ENCODE measurements at places on chromosomes 13 and 19.

GRCh38 chr19:1163934-1164683 lies 10.0 kb downstream of the SBNO2 start:
- DNase-seq: no peak

DNA sequence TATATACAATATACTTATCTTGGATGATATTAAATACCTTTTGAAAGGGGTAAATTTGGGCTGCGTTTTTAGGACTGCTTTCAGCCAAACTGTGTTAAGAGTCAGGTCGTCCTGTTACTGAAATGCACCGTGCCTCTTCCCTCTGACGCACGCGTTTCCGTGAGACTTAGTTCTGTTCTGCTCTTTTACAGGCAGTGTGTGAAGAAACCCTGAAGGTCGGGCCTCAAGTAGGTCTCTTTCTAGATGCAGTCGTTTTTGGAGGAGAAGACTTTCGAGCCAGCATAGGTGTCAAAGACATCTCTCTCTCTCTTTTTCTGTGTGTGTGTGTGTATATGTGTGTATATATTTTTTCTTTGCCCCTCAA lies 107.0 kb downstream of the ZIC5 start:
- no peak for DNase-seq

- peak; percentile 87 for DNase-seq
Observed at GRCh38 chr13:49859560-49859959, 67.1 kb upstream of the KPNA3 start.

DNA sequence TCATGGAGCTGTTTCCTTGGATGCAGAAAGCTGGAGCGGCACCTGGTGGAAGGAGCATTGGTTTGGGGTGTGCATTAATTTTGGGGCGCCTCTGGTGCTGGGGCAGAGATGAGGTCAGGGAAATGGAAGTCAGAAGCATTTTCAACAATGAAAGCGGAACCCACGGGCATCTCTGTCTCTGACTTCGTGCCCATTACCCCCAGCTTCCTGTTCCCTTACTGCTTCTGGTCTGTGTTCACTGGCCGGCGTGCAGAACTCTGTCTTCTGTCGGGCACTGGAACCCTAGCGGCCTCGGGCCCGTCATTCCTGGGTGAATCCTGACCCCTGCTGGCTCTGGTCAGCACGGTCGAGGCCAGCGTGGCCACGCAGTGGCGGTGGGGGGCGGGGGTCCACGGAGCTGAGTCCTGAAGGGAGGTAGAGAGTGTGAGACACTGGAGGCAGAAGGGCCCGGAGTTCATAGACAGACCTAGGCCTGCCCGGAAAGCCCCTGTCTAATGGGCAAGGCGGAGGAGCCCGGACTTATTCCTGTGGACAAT lies 7.9 kb upstream of the LINGO3 start:
- DNase-seq: no peak

GRCh38 chr13:65929436-65929835 lies 1300.7 kb downstream of the PCDH9 start:
- no peak for DNase-seq

- DNase-seq: no peak
Observed at GRCh38 chr19:33100894-33101644, 20.1 kb downstream of the GPATCH1 start.

- DNase-seq: no peak
Observed at GRCh38 chr13:50396001-50396400, 380.8 kb downstream of the KCNRG start.

DNA sequence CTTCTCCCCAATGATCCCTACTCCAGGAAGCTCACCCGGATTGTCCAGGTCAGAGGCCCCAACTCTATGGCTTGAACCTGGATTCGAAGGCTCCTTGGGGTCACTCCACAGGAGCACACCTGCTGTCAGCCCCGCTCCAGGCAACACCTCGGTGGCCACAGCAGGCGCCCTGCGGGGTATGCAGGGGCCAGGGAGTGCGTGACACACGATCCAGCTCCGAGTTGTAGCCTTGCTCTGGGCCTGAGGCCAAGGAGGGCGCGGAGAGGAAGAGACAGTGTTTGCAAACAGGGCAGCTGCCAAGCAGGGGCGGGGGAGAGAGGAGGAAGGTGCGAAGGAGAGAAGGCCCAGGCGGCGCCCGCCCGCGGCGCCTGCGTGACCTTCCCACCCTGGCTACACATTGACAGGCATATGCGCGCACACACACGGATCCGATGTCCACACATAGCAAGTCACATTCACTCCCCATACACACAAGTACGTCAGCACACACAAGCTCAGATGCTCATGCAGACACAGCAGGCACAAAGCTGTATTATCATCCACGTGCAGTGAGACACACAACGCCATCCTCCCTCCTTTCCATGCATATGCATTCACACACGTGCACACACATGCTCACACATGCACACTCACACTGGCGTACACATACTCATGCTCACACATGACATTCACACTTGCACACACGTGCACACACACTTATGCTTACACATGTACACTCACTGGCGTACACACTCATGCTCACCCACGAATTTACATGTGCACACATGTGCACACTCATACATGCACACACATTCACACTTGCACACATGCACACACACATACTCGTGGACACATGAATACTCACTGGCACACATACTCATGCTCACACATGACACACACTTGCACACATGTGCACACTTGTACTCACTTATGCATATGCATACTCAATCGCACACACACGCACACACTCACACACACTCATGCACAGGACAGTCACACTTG lies 10.4 kb downstream of the SBK2 start:
- DNase-seq: peak; percentile 71

DNA sequence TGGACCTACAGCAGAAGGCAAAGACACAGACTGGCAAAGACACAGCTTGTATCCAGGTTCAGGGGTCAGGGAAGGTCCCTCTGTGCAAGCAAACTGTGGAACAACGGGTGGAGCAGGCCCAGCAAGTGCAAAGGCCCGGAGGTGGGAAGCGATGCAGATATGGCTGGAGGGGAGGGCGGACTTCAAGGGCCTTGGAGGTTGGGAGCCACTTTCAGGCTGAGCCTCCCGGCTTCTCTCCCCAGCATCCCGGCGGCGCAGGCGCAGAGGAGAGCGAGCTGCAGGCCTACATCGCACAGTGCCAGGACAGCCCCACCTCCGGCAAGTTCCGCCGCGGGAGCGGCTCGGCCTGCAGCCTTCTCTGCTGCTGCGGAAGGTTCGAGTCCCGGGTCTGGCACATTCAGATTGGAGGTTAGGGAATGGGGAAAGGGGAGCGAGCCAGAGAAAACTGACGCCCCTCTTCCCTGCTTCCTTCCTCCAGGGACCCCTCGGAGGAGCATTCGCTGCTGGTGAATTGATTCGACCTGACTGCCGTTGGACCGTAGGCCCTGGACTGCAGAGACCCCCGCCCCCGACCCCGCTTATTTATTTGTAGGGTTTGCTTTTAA lies 2.1 kb upstream of the PNPLA6 start:
- DNase-seq: no peak

DNA sequence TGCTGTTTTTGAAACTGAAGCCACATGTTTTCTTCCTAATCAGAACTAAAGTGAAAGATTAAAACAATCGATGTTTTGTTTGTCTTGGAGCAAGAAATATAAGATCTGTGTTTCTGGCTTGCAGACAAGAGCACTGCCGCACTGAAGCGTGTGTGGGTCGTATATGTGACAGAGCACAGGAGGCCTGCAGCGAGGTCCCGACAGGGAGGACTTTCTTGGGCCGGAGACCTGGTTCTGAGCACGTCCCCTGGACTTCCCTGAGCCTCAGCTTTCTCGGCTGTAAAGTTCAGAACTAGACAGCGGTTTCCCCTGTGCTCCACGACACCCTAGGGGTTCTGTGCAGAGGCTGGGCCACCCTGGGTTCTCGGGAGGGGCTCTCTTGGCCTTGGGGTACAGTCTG lies 60.5 kb downstream of the GADD45B start:
- no peak for DNase-seq

- no peak for DNase-seq
Observed at GRCh38 chr13:61246351-61246750, 169.3 kb downstream of the PCDH20 start.

GRCh38 chr13:73849292-73849691 lies 284.9 kb downstream of the KLF12 start:
- no peak for DNase-seq

GRCh38 chr13:59318320-59318930 lies 845.3 kb downstream of the DIAPH3 start:
- DNase-seq: no peak

DNA sequence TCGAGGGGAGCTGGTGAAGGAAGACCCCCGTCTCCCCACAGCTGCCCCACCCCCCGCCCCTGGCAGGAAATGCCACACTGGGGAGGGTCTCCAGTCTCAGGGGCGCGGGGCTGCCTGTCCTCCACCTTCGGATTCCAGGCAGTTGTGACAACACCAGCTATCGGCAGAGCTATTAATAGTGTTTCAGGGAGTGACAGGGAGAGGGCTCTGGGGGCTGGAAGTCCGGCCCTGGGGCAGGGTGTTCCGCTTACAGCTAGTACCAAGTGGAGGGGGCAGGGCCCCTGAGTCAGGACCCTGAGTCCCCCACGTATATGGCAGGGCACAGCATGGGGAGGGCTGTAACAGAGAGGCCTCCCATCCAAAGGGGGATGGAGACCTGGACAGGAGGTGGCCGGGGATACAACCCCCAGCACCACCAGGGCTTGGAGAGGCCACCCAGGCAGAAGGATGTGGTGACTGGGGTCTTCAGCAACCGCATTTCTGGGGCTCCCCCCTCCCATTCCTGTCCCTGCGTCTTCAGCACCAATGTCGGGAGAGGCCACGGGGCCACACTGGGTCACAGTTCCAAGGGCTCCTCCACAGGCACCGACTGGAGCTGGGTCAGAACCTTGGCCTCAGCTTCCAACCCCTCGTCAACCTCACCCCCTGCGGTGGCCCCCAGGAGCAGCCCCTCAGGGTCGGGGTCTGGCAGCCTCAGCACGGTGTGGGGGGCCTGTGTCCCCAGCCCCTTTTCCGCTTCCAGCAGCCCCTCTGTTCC lies 3.9 kb downstream of the SIX5 start:
- no peak for DNase-seq

- no peak for DNase-seq
Observed at GRCh38 chr13:37131092-37131491, 25.6 kb upstream of the CSNK1A1L start.

- DNase-seq: peak; percentile 75
Observed at GRCh38 chr13:19838865-19839275, 24.6 kb downstream of the ZMYM5 start.

DNA sequence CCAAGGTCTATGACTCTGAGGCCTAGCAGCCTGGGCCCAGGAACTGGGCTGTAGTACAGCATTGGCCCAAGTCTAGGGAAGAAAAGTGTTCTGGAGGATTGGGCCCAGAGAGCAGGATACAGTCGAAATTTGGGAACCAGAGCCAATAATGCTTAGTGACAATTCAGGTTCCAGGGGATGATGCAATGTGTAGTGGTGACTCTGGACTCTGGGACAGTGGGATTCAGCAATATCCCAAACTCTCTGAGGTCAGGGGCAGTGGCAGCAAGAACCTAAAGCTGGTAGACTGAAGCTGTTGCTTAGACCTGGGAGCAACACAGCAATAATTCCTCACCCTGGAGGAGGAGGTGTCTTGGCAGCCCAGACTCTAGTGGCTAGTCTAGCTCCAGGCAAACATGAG lies 545.5 kb upstream of the ARGLU1 start:
- no peak for DNase-seq

GRCh38 chr13:54949735-54950134 lies 1921.1 kb downstream of the OLFM4 start:
- no peak for DNase-seq

DNA sequence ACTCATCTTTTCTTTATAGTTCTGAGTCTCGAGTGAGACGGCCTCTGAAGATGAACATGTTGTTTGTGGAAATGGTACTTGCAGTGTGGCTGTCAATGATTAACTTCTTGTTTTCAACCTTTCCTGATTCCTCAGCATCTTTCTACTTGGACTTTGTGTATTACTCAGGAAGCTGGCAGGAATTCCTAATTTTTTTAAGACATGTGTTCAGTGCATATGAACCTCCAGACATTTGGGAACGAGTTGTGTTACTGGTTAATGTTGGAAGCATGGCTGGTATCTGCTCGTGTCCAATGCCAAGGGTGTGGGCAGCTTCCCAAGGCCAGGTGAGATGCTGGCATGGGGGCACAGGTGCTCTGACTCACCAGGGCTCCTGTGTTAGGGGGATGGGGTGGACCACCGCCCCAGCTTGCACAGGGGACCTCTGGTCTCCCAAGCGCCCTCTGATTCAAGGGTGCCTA lies 61.1 kb upstream of the MCF2L start:
- DNase-seq: no peak

DNA sequence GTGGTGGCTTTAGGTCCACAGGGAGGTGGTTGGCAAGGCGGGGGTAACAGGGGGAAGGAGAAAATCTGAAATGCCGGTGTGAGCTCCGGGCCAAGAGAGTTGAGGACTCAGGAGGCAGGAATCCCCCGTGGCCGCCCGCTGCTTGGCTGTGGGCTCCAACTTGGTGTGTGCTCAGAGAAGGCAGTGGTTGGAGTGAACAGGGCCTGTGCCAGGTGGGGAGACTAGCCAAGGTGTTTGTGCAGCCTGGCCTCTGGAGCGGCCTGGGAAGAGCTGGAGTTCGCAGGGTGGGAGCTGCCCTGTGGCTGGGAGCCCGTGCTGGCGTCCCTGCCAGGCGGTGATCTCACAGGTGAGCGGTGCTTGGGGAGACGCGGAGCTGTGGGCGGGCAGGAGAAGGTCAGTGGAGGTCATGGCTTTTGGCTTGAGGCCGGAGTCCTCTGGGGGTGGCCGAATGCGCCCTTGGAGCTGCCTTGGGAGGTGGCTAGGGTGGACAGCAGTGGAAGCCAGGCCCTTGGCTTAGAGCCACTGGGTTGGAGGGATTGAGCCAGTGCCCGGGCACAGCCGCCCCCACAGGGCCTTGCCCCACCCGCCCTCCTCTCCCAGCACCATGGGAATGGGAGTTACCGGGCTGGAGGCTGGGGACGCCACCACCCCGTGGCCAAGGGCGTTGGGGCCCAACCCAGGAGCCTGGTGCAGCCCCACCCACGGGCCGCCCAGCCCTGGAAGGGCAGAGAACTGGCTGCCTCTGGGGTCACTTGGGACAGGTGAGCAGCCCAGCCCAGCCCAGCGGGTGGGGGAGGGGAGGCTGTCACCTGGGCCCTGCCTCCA lies 7.1 kb upstream of the CIRBP start:
- no peak for DNase-seq

DNA sequence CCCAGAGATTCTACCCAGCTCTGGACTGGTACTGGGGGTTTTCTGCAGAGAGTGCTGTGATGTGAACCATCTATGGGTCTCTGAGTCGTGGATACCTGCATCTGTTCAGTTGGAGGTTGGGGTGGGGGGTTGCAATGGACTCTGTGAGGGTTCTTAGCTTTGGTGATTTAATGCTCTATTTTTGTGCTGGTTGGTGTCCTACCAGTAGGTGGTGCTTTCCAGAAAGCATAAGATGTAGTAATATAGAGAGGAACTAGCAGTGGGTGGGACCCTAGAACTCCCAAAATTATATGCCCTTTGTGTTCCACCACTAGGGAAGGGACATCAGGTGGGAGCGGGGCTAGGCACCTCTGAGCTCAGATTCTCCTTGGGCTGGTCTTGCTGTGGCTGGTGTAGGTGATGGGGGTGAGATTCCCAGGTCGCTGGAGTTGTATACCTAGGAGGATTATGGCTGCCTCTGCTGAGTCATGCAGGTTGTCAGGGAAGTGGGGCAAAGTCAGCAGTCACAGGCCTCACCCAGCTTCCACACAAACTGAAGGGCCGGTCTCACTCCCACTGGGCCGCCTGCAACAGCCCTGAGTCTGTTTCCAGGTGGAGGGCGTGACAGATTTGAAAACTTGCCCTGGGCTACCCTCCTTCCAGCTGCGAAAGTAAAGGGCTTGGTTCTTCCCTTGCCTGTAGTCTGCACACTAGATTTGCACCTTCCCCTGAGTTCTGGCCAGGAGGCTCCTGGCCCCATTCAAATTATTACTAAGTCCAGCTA lies 573.0 kb upstream of the SLITRK1 start:
- no peak for DNase-seq

- no peak for DNase-seq
Observed at GRCh38 chr19:1248786-1249297, 459 bp downstream of the MIDN start.

- no peak for DNase-seq
Observed at GRCh38 chr19:4557971-4558941, 1.2 kb downstream of the SEMA6B start.

Measured in skeletal muscle cell (primary cell).